Bronchial epithelial cell (primary cell): ENCODE measurements at places on chromosomes 2 and 18. TPM values are rescaled to one million over a fixed set of nuclear protein-coding genes. Genes with fewer than 3 reads are reported as not detected.
A peak's percentile ranks its signal among the peaks of the same experiment; 100 is the strongest.

GRCh38 chr2:32688541-32688940 is 60.7 kb downstream of the TTC27 start:
- DNase-seq, result peak; percentile 89

GRCh38 chr2:5546181-5546580 is 146.0 kb upstream of the SOX11 start:
- DNase-seq, result peak; percentile 67

The NEURL3 gene
- total RNA-seq, result not detected in 2 replicates

- DNase-seq, result no peak
These were observed 707 bp upstream of the ERFE start for GRCh38 chr2:238158018-238158508.

The RBM44 gene
- 0.26 TPM in 2 replicates for total RNA-seq

- peak; percentile 88 for DNase-seq
These were observed 146.6 kb downstream of the RDH14 start for GRCh38 chr2:18413676-18414396.

DNA sequence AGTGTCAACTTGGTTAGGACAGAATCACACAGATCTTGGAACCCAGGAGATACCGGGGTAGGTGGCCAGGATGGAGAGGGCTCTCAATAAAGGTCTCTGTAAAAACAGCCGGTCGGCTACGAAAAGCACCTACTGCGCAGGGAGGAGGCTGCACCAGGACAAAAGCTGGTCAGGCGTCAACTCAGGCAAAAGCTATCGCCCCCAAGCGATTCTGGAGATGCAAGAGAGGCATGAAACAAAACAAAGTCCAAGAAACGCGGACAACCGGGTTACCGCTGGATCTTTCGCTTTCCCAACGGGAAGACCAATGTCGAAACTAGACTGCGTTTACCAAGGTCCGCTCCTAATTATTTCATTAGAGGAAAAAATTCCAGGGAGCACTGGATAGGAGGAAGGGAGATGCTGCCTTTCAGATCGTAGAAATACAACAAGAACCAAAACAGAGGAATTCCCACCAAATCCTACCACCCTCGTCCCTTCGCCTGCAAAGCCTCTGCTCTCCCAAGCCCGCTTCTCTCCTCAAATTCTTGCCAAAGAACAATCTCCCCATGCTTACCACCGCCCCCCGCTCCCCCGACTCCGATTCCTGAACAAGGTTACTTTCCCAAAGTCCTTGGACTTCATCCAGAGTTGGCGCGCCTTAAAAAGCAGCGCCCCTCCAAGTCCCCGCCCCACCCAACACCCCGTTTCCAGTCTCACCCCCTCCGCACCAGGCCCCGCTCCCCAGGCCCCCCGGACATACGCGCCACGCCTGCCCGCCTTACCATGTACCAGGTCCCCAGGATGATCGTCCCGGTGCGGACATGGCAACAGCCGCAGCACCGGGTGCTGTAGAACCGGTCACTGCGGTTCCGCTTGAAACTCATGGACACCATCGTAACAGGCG is 539 bp downstream of the LAPTM4A start:
- DNase-seq, result peak; percentile 43

GRCh38 chr18:45837283-45838070 is 12.0 kb downstream of the SIGLEC15 start:
- peak; percentile 44 for DNase-seq

DNA sequence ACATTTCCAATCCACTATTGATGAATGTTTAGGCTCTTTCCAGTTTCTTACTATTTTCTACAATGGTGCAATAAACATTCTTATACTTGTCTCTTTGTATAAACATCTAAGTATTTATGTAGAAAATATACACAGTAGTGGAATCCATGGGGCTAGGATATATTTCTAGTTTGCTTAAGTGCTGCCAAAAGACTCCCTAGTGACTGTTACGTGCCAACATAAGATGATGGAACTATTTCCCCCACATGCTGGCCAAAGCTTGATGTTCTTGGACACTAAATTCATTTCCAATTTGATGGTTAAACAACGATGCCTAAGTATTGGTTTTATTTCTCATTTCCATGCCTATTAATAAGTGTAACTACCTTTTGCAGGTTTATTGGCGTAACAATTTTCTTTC is 378.4 kb upstream of the HNRNPA3 start:
- no peak for DNase-seq

DNA sequence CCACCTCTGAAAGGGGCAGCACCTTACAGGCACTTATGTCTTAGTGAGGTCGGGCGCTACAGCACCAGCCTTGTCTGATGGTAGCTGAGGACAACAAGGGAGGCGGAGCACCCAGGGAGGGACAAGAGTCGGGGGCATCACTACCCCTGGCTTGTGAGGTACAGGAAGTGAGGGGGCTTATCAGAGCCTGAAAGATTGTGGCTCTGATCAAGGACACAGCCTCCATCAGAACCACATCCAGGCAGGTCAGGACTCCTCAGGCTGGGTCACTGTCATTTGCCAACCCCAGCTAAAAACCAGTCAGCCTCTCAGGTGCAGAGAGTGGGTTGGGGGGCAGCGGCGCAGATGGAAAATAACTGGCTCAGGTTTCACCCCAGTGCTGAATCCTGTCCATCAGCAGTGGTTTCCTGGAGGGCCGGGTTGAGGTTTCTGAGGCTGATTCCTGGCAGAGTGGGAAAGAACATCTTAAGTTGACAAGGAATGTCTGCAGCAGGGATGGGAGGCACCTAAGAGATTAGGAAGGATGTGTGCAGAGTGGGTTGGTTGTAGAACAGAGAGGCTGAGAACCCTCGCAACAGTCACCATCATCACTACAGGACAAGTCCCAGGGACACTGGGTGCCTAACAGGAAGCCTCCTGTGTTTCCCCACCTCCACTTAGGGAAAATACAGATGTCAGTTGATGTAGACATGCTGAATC is 45.3 kb downstream of the FBLN7 start:
- no peak for DNase-seq

DNA sequence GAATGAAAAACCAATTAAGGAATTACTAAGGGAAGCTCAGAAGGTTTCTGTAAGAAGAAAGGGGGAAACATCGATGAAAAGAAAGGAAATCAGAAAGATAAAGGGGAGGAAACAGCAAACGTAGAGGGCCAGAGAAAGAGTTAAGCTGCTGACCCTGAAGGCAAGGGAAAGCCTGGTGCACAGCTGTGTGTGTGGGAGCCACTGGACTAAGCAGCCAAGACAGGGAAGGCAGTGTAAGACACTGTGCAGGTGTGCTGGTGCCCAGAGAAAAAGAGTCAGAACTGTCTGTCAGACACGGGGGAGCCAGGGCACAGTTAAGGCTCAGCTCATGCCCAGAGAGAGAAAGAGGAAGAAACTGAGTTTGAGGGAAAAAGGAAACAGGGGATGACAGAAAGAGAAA is 104.0 kb downstream of the HIBCH start:
- no peak for DNase-seq

DNA sequence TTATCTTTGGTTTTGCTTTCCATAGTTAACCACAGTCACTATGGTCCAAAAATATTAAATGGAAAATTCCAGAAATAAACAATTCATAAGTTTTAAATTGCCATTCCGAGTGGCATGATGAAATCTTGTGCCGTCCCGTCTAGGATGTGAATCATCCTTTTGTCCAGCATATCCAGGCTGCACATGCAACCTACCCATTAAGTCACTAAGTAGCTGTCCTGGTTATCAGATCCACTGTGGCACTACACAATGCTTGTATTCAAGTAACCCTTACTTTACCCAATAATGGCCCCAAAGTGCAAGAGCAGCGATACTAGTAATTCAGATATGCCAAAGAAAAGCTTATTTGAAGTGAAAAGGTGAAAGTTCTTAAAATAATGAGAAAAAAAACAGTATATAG is 10.7 kb downstream of the USP34 start:
- DNase-seq, result peak; percentile 79

DNA sequence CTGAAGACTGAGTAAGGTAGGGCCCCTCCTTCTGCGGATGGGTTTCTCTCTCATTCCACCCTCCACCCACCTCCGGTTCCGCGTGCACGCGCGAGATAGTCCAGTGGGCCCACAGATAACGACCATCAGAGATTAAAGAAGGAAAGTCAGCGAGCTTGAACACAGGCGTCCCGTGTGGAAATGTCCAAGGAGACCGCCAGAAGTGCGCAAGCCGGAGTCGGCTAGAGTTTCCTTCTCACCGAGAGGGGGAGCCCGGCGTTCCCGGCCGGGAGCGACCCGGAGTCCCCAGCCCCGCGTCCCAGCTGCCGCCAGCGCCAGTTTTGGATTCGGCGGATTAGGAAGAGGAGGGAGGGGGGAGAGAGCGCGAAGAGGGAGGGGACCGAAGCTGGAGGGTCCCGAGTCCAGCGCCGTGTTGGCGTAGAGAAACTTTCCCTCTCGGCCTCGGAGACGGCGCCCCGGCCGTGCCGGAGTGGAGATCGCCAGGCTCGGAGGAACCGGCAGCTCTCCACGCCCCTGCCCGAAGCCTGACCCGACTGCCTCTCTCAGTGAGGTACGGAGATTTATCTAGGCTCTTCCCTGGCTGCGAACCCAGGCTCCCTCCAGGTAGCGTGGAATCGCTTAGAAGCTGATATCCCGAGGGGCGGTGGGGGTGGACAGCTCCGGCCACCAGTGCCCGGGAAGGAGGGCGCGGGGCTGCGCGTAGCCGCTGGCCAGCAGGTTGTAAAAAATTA is at the start of gene GULP1:
Gene GULP1, plus strand, starts transcription at position 258 of the 731 bp plus-strand sequence. CDS start 185,829 bp downstream, outside the sequence.
- peak; percentile 33 for DNase-seq

DNA sequence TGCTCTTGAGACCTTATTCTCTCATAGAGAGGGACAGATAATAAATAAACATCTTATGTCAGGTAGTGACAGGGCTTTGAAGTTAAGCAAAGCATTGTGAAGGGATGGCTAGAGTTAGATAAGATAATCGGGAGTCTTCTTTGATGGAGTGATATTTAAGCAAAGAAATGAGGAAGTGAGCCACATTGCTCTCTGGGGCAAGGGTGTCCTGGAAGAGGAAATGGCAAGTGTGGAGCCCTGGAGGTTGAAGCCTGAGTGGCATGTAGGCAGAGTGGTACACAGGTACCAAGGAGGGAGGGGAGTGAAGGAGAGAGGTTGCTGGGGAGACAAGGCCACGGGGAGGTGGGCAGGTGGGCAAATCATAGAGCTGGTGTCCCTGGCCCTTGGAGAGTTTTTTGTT is 110.2 kb downstream of the CTAGE1 start:
- DNase-seq, result no peak

DNA sequence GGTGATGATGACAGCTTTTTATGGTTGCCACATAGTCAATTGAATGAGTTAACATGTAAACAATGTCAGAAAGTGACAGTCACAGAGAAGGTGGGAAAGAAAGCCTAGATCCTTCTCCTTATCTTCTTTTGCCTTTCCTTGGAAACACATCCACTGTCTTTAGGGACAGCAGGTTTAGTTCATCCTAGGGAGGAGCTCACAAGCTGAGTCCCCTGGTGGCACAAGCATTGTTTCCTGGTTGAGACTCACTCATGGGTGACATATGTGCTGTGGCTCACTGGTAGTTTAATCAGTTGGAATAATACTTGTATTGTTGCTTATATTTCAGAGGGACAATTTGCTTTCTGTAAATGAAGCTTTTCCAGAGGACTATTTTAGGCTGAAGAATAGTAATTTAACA is 598.5 kb downstream of the CNTNAP5 start:
- no peak for DNase-seq

The POMC gene
- 0.26 and 0.64 TPM in 2 replicates for total RNA-seq

DNA sequence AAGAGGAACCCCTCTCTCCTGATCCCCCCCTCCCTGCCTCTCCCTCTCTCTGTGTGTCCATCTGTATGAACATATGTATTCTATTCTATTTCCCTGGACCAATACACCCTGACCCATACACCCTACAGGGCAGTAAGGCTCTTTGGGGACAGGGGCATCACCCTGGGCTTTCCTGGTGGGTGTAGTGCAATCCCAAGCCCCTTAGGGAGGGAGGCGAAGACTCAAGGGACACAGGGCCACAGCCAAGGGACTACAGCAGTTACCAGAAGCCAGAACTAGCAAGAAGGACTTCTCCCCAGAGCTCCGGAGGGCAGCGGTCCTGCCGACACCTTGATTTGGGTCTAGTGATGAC is 214.2 kb upstream of the RAB6C start:
- DNase-seq, result no peak
